ENCODE measurements at places on chromosomes 7 and 10.

GRCh38 chr7:33422825-33423645 lies 293.7 kb downstream of the BBS9 start:
- DNase-seq = no peak

- no peak for DNase-seq
Measured at GRCh38 chr7:16571941-16572340, 45.3 kb downstream of the LRRC72 start.

DNA sequence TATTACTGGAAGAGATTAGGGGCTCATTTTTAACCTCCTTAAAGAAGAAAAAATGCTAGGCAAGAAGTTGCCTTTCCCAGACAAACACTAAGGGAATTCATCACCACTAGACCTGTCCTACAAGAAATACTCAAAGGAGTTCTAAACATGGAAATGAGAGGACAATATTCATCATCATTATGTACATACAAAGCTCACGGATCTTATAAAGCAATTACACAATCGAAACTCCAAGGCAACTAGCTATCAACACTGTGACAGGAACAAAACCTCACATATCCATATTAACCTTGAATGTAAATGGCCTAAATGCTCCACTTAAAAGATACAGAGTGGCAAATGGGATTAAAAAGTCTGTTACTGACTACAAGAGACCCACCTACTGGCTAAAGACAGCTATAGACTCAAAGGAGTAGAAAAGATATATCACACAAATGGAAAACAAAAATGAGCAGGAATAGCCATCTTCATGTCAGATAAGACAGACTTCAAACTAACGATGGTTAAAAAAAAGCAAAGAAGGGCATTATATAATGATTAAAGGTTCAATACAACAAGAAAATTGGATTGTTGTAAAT lies 246.6 kb downstream of the ADRA2A start:
- DNase-seq = no peak

GRCh38 chr10:73218431-73219191 lies 28.4 kb downstream of the DNAJC9 start:
- DNase-seq = peak; percentile 5

- DNase-seq = no peak
Measured at GRCh38 chr7:20797042-20797461, 10.4 kb upstream of the SP8 start.

DNA sequence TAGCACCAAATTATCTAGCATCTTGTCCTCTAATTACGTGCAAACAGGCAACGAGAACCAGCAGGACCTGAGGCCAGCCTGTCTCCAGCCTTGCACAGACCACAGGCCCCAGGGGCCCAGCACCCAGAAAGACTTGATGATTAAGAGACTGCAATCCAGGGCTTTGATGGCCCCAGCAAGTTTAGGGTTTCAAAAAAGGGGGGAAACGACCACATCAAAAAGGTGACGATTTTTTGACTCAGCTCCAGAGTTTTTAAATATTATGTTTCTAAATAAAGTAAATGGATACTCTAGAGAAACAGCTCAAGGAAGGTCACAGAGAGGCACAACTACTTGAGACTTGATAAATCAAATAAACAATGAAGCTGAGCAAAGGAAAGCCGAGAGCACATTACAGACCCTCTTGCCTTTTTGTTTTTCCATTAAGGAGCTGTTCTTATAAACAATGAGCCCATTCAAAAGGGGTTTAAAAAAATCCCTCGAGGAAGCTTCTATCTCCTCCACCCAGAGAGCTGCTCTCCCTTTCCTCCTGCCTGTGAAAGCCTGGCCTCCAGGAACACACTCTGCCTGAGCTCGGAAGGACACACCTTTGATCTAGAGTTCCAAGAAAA lies 44.1 kb downstream of the GLI3 start:
- no peak for DNase-seq

DNA sequence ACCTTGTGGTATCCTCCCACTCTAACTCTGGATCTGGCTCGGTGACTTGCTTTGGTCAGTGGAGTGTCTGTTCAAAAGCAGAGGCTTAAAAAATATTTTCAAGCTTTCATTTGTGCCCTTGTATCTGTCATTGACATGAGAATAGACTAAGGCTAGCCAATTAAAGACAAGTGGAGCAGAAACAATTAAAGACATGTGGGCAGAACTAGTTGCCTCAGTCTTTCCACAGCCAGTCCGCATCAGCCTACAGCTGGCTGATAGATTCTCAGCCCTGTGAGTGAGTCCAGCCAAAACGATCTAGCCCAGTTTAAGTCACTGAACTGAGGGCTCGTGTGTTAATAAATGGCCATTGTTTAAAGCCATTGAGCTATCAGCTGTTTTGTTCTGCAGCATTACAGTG lies 185.2 kb upstream of the DGKB start:
- DNase-seq = no peak

- DNase-seq = no peak
Measured at GRCh38 chr7:5692112-5692844, 89.2 kb downstream of the RNF216 start.

- no peak for DNase-seq
Measured at GRCh38 chr7:157684909-157685429, 348.2 kb downstream of the DNAJB6 start.

DNA sequence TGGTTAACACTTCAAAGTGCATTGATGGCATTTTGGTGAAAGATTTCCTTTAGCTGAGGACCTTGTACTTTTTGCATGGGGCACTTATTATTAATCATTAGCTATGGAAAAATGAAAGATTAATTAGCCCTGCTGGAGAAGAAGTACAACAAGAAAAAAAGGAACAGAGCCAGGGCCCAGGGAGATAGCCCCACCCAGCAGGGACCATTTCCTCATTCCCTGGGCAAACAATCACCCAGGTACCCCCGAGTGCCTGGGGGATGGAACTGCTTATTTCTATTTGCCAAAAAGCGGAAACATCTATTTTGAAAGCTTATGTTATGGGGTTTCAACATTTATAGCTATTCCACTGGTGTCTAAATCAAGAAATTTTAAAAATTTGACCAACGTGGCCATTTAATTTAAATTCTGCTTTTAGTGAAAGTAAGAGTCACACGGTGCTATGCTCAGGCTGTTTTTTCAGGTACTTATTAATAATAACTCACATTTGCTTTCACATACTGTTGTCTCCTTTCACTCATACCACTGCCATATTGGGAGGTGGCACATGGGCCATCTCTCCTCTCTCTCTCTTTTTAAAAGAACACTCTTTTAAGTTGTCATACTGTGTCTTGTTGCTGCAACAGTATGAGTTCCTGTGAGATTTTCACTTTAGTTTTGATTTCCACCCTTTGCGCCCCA lies 143.6 kb upstream of the KIF5B start:
- no peak for DNase-seq

DNA sequence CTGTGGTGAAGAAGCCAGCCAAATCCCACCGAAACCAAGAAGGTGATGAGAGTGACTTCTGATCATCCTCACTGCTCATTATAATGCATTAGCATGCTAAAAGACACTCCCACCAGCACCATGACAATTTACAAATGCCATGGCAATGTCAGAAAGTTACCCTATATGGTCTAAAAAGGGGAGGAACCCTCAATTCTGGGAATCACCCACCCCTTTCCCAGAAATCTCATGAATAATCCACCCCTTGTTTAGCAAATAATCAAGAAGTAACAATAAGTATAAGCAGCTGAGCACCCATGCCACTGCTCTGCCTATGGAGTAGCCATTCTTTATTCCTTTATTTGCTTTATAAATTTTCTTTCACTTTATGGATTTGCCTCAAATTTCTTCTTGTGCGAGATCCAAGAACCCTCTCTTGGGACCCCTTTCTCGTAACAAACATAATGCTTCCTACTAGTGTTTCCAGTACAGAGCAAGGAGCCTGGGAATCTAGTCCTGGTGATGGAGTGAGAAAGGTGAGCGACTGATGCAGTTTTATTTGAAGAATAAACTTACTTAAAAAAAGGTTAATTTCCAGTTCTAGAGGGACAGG lies 18.4 kb upstream of the EXOC6 start:
- no peak for DNase-seq

GRCh38 chr10:11201911-11202310 lies 184.2 kb downstream of the CELF2 start:
- DNase-seq = no peak

DNA sequence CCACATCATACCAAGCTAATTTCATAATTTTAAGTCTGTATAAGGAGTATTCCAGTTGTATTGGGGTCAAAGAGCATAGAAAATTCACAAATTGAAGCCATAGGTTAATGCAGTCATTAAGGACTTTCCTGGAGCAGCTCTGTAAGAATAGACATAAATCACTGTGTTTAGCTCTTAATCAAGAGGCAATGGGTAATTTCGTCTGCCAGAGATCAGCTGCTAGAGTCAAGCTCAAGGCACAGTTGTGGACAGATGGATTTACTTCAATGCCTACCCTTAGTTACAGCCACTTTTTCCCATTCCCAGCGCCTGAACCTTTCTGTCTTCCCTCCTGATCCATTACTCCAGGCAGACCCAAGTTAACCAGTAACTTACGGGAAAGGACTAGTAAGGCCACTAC lies 40.6 kb upstream of the AGBL3 start:
- DNase-seq = no peak

DNA sequence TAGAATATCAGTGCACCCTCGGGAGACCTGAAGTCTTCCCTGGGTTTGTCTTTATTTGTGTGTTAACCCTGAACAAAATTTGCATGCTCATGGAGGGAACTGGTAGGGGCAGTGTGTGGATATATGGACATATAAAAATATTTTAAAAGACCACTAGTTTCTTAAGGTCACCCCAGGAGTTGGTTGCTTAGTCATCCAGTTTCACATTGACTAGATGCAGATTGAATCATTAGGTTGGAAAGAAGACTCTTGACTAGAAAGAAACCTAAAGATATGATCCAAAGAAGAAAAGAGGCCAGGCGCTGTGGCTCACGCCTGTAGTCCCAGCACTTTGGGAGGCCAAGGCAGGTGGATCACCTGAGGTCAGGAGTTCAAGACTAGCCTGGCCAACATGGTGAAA lies 137.1 kb downstream of the KAT6B start:
- no peak for DNase-seq

DNA sequence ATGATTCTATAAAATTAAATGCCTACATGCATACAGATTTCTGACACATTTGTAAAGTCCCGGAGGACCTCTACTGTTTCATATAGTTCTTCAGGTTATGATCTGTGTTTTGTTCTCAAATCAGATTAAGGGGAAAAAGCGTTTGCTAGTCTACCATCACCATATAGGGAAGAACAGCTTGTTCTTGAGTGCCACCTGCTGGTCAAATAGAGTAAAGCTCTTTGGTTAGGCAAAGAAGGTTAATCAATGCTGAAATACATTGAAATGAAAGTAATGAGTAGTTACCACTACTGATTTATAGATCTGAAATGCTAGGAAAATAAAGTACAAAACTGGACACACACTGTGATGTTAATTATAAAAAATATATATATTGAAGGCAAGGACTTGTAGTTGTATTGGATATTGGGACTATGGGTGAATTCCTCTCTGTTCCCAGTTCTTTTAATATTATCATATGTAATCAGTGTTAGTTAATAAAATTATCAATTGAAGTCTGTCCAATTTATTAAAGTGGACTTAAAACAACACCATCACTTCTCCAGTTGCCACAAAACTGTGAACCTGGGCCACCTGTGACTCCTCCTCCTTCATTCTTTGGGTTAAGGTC lies 72.6 kb upstream of the PDLIM1 start:
- peak; percentile 22 for DNase-seq

- DNase-seq = no peak
Measured at GRCh38 chr10:130036296-130037065, 72.4 kb upstream of the EBF3 start.

GRCh38 chr10:50567384-50567783 lies 56.4 kb downstream of the SGMS1 start:
- DNase-seq = no peak

- no peak for DNase-seq
Measured at GRCh38 chr7:72805526-72806494, 22.2 kb downstream of the TYW1B start.

GRCh38 chr10:116274064-116274904 lies 1.3 kb upstream of the GFRA1 start:
- DNase-seq = no peak

GRCh38 chr10:122467701-122468100 lies 6.3 kb downstream of the HTRA1 start:
- DNase-seq = no peak

- DNase-seq = no peak
Measured at GRCh38 chr10:46536781-46537180, 19.7 kb downstream of the GPRIN2 start.

DNA sequence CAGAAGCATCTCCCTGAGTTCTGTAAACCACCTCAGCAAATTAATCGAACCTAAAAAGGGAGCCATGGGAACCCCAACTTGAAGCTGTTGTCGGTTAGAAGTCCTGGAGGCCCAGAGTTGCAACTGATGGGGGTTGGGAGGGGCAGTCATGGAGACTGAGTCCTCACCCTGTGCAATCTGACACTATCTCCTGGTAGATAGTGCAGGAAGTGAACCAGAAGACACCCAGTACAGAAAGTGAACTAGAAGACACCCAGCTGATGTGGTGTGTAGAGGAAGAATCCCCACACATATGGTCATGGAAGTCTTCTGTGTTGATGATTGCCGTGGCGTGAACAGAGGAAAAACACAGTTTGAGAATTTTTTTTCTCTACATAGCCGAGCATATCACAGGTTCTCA lies 58.8 kb upstream of the SRRM3 start:
- no peak for DNase-seq

- DNase-seq = no peak
Measured at GRCh38 chr10:124577651-124578050, 116.0 kb downstream of the LHPP start.

DNA sequence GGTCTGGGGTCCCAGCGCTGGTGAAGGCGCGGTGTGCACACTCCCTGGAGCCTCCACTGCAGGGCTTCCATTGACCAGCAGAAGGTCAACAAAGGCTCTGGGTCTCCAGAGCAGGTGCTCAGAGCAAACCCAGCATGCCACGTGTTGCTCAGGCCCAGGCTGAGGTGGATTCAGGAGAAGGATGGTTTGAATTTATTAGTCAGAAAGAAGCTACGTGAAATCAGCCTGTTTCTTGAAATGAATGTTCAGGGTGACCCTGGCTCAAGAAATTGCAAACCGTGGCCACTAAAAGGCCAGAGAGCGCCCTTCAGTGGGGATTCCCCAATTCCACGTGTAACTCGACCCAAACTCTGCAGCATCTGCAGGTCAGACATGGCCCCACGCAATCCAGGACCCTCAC lies 82.7 kb upstream of the PFKP start:
- no peak for DNase-seq

All from iPS DF 6.9 (cell line).